ENCODE measurements at places on chromosomes 4 and X.

- DNase-seq, result no peak
These were observed 241.1 kb upstream of the TET2 start for GRCh38 chr4:104905546-104905945.

DNA sequence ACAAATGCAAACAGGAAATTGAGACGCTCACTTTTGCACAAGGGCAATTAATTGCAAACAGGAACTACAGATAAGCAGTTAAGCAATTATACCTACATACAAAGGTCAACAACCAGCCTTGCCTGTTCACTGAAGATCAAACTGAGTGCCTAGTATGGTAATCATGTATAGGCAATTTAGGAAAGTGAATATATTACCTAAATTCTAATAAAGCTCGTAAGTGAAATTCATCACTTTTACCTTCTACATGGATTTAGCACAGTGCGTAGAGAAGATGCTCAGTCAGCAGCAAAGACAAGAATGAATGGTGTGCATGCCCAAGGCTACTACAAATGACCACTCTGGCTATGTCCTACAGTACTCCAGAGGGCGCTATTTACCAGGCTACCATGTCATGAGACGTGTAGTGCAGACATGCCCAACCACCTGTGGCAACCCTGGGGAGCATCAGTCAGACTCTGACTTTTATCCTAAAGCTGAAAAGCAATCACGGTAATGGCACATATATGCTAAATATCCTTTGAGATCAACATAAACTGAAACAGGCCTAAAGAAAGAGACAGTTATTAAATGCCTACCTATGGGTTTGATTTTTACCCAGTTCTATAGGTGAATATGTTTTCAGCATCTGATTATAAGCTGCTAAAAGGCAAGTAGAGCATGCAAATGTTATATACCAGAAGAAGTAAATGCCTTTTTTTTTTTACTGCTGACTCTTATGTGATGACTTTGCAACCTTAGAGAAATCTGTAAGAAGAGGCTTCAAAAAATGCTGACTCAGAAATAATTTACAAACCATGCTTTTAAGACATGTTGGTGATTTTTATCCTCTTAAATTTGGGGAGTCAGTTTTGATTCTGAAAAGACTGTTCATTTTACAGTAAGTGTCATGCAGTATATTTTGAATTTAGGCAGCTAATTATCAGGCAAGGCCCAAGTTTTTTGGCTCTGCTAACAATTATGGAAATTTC, 178.0 kb downstream of the PPP3CA start:
- DNase-seq, result peak; percentile 77

GRCh38 chrX:37753384-37753783, 26.5 kb upstream of the CYBB start:
- DNase-seq, result no peak

DNA sequence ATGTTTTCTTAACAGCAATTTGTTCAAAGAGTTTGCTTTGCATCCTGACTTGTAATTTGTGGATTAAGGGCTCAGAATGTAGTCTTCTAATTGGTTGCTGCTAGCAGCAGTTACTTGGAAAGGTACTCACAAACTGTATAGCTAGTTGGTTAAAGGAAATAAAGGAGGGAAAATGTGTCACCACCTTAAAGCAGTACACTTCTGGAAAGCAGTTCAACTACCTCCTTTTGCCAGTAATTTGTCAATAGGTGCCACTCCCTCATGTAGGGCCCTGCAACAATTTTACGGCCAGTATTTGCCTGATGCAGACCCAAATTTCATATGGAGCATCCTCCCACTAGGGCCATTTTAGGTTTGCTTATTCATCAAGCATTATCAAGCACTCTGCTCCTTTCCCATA, 20.8 kb downstream of the AMOT start:
- DNase-seq, result no peak

DNA sequence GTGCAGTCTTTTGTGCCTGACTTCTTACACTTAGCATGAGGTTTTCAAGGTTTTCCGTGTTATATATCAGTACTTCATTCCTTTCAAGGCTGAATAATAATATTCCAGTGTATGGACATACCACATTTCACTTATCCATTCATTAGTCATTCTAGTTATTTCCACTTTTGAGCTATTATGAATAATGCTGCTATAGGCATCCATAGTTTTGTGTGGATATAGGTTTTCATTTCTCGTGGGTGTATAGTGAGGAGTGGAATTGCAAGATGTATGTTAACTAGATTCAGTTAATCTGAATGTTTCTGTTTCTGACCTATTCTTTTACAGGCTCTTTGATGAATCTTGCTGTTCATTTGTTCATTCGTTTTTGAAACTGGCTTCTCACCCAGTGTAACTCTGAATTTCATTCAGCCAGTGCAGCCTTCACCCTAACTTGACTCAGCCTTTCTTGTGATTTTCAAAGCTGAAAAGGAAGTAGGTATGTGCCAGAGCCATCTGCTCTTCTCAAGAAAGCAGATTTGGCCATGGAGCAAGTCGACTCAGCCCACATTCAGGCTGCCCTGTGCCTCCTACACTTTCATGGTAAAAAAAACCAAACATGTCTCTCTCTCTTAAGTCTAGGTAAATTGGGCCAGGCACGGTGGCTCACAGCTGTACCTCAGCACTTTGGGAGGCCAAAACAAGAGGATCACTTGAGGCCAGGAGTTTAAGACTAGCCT, 56.3 kb upstream of the NOCT start:
- DNase-seq, result no peak

GRCh38 chrX:7061429-7061828, 86.1 kb upstream of the STS start:
- DNase-seq, result no peak

- DNase-seq, result no peak
These were observed 815.1 kb downstream of the ADGRL3 start for GRCh38 chr4:62015043-62015739.

DNA sequence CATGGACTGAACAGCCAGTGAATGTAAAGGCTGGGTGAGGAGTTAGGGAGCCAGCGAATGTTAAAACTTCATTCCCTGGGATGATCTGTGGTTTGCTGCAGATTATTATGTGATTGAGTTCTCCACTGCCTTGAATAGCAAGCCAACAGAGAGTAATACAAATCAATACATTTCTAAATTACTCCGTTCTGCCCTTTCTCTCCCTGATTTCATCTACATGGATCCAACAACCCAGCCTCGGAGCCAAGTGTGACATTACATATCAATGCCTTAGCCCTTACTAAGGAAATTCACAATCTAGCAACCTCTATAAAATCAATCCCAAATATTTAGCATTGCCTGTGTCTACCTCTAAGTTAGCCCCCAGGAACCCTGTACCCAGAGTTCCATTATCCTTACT, 11.0 kb downstream of the HSD17B13 start:
- DNase-seq, result no peak

Measured in LNCaP clone FGC (cell line).